ENCODE measurements at places on chromosomes 3 and 15.

- DNase-seq: no peak
Measured at GRCh38 chr15:63134245-63134985, 12.8 kb downstream of the LACTB start.

GRCh38 chr3:70774641-70775040 lies 462.2 kb upstream of the MDFIC2 start:
- DNase-seq: no peak

- DNase-seq: no peak
Measured at GRCh38 chr3:37223141-37223558, 48.8 kb upstream of the LRRFIP2 start.

GRCh38 chr3:160671231-160671630 lies 5.7 kb upstream of the ARL14 start:
- no peak for DNase-seq

- no peak for DNase-seq
Measured at GRCh38 chr15:45113380-45113990, 487 bp downstream of the DUOX2 start.

- DNase-seq: no peak
Measured at GRCh38 chr3:132381348-132381944, 35.9 kb upstream of the DNAJC13 start.

GRCh38 chr3:127914584-127914983 lies 448 bp upstream of the KBTBD12 start:
- DNase-seq: no peak

DNA sequence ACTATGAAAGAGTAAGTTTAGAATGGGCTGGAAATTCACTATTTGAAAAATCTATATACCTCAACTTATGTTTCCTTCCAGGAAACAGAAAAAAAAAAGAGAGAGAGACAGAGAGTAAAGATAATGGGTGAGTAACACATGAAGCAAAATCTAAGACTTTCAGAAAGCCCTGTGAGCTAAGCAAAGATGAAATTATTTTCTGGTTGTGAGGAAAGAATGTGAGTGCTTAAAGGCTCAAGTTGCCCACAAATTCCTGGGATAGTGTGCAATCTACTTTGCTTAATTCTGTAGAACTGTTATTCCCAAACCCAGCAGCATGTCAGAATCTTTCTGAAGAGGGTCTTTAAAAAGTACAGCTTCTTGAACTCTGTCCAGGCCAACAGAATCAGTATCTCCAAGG lies 337.7 kb upstream of the AGTR1 start:
- DNase-seq: peak; percentile 38

DNA sequence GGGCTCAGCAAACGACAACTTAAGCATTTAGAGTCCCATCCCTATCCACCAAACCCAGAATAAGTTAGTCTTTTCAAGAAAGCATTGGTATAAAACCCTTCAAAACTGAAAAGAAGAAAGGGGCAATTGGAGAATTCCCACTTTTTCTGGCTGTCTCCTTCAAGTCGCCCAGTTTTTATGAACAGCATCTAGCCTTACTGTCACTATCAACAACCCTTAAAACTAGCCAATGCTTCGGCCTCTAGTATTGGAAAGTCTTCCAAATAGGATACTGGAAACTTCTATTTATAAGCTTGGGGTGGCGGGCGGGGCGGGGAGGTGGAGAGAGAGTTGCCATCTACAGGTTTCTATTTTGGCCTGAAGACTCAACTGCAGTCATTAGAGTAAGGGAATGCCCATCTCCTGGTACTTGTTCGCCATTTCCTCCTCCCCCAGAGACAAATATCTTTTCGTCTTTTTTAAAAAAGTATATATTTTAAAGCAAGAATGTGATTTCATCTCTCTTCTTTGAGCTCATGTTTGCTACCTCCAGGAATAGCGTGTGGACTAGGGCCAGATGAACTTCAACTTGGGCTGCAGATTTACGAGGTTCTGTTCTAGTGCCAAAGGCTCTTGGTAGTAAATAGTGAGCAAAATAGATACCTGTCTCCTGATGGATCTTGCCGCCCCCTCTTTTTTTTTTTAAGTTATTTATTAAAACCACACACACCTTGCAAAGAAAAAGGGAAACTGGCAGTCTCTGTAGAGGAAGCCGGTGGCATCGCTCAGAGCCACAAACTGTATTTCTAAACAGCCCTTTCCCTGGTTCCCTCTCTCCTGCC lies 2.7 kb downstream of the BCL6 start:
- no peak for DNase-seq

- no peak for DNase-seq
Measured at GRCh38 chr15:72078887-72079286, 39.1 kb downstream of the MYO9A start.

DNA sequence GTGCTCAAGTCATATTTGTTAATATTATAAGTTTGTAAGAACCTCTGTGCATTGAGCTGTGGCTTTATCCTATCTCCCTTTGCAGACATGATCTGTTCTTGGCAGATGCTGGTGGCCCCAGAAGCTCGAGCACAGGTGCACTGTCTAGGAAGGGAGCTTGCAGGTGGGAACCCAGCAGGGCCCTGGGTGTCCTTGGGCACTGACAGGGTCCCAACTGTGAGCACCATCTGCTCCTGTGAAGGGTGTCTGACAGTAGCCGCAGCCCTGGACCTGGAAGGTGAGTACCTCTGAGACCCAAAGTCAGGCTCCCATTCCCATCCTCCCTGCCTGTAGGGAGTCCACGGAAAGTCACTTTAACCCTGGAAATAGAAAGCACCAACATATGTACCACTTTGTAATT lies 2.4 kb upstream of the REC114 start:
- DNase-seq: no peak

- no peak for DNase-seq
Measured at GRCh38 chr3:128504533-128504915, 11.5 kb upstream of the GATA2 start.

DNA sequence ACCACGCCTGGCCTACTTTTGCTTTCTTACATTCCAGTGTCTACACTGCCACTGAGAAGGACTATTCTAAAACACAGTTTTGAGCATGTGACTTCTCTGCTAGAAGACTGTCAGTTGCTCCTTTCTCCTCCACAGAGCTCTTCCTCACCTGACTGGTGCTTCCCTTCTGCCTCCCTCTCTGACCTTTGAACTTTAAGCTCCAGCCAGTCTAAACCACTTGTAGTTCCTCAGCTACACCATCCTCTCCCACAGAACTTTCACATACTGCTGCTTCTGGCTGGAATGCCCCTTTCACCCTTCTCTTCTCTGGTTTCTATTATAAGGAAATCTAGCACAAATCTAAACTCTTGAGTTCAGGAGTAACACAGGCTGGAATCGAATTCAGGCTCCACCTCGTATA lies 9.1 kb downstream of the NCEH1 start:
- no peak for DNase-seq

- DNase-seq: no peak
Measured at GRCh38 chr3:44942202-44942921, 33.6 kb downstream of the ZDHHC3 start.

DNA sequence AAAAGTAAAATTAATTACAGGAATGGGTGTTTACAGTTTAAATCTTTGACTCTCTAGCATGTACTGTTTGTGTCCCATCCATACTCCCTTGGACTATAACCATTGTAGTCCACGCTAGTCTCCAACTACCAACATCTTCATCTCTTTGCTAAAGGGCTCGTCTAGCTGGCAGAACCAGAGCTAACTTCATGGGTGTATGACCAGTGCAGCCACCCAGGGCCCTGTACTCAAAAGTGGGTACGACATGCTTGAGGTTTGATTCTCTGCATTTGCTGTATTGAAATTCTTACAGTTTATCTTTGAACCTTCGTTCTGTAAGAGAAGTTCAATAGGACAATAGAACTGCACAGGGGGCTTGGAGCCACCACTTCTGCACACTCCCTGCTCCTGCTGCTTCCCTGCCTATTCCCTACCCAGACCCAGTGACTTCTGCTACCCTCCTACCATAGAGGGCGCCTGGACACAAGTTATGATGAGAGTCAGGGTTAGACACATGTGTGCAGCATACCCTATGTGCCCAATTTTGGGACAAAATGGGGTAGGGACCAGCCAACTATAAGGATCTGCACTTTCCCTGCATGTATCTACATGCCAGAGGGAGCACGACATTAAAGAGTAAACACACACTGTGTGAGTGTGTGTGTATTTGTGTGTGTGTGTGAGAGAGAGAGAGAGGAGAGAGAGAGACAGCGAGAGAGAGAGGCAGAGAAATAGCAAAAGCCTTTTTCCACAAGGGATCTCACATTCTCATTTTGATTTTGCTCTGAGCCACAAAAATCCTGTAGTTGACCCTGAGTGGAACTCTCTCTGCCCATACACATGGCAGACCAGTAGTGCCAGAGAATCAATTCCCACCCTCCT lies 59.0 kb upstream of the NECTIN3 start:
- no peak for DNase-seq

- DNase-seq: no peak
Measured at GRCh38 chr3:194139814-194140391, 4.0 kb downstream of the HES1 start.

- no peak for DNase-seq
Measured at GRCh38 chr15:51267703-51268083, 70.7 kb downstream of the CYP19A1 start.

GRCh38 chr3:182971637-182972036 lies 8.7 kb downstream of the DCUN1D1 start:
- DNase-seq: no peak

Data from AG04450 (cell line).